Mucosa of descending colon (tissue), 3 donors: ENCODE measurements at places on chromosomes 3 and 15. TPM values are rescaled to one million over a fixed set of nuclear protein-coding genes. Genes with fewer than 3 reads are reported as not detected.
A peak's percentile ranks its signal among the peaks of the same experiment; 100 is the strongest.

DNA sequence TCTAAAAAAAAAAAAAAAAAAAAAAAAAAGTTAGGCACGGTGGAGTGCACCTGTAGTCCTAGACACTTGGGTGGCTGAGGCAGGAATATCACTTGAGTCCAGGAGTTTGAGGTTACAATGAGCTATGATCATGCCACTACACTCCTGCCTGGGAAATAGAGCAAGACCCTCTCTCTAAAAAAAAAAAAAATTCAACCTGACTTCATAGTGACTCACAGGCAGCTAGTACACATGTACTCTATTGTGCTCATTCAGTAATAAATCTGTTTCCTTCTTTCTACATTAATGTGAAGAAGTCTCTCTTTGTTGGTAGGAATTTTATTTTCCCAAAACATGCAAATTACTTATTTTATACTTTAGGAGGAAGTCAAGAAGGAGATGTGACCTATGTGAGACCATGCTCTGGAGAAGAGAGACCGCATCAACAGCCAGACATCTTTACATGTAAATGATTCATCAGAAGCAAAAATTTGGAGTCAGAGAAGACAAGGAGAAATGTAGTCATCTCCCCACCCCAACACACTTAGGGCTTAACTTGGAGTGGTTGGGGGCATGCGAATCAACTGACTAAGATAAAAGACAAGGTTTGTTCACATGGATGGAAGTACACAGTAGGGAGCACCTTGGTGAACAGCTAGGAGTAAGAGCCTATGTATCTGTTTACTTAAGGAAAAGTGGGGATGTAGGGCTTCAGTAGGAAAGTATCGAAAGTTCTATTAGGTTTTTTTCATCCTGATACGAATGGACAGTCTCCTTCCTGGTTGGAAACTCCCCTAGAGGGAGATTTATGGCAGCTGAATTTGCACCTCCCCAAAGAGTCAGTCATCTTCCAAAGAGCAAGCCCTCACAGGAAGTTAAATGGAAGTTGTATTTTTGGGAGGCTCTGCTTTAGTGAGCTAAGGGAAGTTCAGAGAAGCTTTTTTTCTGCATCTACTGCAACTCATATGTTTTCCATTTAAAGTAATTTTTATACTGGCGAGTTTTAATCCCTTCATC, 23.0 kb upstream of the NMD3 start:
- no peak for DNase-seq

- no peak for DNase-seq
Measured at GRCh38 chr3:39753391-39753790, 56.0 kb upstream of the MYRIP start.

DNA sequence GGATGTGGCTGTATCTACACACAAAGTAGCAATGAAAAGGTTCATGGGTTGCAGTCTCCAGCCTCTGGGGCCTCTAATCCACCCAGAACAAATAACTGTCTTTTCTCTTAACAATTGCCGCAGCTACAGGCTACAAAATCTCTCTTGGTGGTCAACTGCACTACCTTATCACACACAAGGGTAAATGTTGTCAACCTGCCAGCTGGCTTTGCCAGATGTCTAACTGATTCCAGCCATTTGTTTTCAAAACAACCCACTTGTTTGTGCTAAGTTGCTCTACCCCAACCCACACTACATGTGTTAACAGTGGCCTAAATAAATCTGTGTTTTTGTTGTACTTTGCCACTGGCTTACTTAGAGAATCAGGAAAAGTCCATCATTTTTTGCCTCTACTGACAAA, 447.3 kb downstream of the TAFA4 start:
- DNase-seq, result no peak

- no peak for DNase-seq
Measured at GRCh38 chr3:105444725-105445124, 78.0 kb downstream of the ALCAM start.

DNA sequence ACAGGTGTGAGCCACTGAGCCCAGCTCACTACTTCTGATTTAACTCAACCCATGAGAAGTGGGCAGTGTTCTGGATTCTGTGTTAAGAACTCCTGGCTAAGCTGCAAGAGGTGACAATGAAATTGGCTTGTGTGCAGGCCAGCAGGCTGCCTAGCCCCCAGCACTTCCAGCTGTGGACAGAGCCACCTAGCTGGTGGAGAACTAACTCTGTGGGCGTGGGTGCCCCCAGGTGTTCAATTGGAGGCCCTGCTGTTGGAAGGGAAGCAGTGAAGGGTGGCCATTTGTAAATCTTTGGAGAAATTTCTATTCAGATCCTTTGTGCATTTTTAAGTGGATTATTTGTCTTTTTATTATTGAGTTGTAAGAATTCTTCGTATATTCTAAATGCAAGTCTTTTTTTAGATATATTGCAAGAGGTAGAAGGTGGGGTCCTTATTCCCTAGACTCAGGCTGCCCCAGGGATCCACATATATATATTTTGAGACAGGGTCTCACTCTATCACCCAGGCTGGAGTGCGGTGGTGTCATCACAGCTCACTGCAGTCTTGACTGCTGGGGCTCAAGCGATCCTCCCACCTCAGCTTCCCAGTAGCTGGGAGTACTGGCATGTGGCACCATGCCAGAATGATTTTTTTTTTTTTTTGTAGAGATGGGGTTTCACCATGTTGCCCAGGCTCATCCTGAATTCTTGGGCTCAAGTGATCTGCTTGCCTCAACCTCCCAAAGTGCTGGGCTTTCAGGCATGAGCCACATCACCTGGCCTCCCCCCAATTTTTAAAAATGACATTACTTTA, 7.2 kb upstream of the SCAMP5 start:
- DNase-seq, result no peak

The CCDC50 gene
- total RNA-seq, result 41.8 TPM

The ERC2 gene
- total RNA-seq, result 0.43 TPM

The C2CD4B gene
- 3.2 TPM for total RNA-seq

The PPM1M gene
- 9.7 TPM for total RNA-seq

GRCh38 chr3:64625381-64625780, 62.4 kb downstream of the ADAMTS9 start:
- no peak for DNase-seq

DNA sequence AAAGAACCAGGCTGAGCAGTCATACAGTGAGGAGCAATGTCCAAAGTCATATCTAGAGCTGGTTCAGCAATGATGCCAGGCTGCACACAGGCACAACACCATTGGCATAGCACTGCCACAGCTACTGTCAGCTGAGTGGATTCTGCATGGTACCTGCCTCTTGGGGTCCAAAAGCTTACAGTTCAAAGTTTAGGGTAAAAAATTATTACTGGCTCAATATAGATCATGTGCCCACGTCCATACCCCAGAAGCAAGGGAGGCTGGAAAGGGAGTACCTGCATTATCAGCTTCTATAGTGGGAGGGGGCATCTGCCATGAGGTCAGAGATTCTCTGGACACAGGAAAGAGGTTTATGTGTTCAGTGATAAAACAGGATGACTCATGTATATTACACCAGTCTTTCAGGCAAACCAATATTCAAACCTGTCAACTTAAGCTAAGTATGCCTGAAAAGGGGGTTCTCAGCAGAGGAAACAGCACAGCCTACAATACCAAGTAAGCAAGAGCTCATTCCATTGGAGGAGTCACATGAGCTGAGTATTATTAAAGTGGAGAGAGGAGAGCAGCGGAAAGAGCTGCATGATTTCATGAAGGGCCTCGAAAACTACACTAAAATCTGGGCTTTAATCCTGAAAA, 99.0 kb downstream of the ANO10 start:
- DNase-seq, result no peak

DNA sequence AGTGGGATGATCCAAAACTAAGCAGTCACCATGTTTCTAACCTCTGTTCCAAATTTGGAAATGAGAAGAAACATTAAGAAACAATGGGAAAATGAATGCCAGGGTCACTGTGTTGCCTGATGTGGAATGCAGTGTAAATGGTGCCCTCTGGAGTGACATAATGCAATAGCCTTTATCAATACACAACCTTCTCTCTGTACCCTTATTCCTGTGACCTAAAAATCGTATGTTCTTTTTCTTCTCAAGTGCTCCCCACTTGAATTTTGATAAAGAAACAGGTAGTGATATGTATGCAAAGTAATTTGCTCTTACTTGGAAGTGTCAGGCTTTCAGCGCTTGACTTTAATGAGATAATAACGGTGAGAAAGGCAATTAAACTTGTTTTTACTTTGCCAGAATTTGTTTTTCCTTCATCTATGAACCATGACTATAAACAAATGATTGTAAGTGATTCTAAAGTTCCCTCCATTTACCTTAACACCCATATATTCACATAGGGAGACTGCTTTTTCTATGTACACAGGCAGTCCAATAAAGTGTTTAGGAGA, 145.8 kb upstream of the THRB start:
- peak; percentile 37 for DNase-seq

- no peak for DNase-seq
Measured at GRCh38 chr3:130686833-130687232, 59.8 kb downstream of the PIK3R4 start.

The NKTR gene
- total RNA-seq, result 61.4 TPM

The CCNB2 gene
- total RNA-seq, result 29.3 TPM

GRCh38 chr3:4943549-4943948, 35.7 kb upstream of the BHLHE40 start:
- no peak for DNase-seq

The NECTIN3 gene
- 36.5 TPM for total RNA-seq

The COL8A1 gene
- total RNA-seq, result 7.6 TPM

- DNase-seq, result peak; percentile 84
Measured at GRCh38 chr3:122560680-122561079, 3.4 kb downstream of the PARP9 start.

DNA sequence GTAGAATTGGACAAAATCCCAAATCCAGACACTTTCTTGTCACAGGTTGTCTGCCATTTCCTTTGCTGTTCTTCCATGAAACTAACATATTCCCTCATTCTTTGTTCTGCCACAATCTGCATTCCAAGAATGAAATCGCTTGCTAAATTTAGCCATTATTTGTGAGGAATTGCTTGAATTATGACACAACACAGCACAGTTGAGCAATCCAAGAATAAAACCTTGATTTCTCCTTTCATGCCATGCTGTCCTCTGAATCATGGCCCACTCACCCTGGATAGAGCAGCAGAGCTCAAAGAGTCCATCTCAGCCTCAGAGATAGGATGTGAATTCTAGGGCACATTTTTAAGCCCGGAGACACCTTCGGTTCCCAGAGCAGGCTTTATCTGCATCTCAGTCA, 35.2 kb upstream of the GREM1 start:
- no peak for DNase-seq

DNA sequence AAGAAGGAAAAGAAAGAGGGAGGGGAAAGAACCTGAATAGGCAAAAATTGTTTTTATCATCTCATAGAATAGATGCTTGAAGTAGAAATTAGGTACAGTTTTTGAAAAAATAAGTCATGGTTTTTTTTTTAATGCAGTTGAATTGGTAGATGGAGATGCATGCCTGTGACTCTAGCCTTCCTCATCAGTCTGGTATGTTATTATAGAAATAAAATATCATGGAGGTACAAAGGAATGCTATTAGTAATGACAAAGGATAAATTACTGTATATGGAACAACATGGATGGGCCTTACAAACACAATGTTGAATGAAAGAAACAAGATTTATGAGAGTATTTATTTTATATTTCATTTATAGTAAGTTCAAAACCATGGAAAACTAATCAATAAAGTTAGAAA, 162.4 kb upstream of the GALNT15 start:
- no peak for DNase-seq

The RTP3 gene
- total RNA-seq, result not detected

DNA sequence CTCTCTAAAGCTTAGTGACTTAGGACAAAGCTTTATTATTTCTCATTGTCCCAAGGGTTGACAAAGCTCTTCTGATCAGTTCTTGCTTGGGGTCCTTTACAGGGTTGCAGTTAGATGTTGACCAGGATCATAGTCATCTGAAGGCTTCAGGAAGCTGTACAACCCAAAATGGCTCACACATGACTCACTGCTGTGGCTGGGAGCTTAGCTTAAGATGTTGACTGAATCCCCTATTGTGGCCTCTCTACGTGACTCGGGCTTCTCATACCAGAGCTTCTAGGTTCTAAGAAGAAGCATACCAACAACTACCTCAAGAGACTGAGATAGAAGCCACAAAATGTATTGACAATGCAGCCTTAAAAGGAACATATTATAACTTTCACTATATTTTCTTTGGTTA, 569.6 kb upstream of the ROBO2 start:
- no peak for DNase-seq

DNA sequence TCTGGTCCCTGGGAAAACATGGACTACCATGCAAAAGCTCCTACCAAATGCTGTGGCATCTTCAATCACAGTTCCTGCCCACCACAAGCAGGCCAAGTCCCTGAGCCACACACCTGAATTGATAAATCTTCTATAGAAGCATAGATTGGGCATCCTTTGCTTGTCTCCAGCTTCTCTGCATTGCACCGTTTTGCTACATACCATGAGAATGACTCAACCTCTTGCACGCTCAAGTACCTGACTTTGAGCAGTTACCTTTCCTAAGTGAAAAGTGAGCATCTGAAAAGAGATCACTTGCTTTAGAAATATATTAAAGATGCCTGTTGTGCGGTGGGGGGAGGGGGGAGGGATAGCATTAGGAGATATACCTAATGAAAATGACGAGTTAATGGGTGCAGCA, 31.3 kb downstream of the GATM start:
- no peak for DNase-seq

The NOX5 gene
- total RNA-seq, result 0.13 TPM

DNA sequence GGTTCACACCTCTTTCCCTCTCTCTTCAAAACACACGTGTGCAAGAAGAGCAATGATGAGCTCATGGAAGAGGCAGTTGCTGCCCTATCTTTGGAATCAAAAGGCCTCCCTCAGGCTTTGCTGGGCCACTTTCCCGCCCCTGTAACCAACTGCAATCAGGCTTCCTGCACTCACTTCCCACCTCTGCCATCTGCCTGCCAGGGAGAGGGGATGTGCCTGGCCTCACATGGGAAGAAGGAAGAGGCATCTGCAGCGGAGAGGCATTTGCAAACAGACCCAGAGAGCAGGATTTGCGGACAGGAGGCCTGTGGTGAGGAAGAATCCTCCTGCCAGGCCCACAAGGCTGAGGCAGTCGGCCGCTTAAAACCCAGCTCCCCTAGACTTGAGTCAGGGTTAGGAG, 175.6 kb upstream of the ATP10A start:
- DNase-seq, result no peak

DNA sequence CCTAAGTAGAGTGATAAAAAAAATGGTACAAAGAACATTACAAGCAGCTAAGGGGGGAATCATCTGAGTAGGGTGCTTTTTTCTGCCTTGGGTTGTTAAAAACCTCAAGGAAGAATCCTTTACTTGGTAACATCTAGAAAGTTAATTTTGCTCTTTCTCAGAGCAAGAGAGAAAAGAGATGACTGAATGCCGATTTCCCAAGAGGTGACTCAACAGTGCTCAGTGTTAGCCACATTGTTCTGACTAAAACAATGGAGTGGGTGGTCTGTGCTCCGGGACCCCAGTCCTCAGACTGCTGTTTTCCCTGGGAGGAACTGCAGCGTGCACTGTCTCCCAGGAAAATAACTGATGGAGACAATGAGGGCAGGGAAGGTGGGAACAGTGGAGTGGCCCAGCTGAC, 41.1 kb upstream of the RASGRP1 start:
- DNase-seq, result no peak

The CYP1A2 gene
- total RNA-seq, result not detected

DNA sequence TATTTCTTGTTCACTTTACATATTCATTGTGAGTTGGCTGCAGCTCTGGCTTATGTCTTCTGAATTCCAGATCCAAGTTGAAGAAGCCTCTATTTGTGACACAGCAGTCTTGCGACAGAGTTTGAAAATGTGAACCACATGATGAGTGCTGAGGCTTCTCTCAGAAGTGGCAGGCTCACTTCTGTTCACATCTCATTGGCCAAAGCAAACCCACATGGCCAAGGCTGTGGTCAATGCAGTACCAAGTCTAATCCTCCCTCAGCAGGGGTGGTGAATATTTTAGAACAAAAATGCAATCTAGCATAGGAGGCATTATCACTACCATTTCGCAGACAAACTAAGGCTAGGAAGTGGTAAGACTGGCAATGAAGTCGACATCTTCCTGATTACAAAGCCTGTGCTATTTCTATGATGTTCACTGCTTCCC, 45.2 kb downstream of the CDCP1 start:
- DNase-seq, result no peak
